ENCODE measurements at places on chromosomes 7 and 10.

DNA sequence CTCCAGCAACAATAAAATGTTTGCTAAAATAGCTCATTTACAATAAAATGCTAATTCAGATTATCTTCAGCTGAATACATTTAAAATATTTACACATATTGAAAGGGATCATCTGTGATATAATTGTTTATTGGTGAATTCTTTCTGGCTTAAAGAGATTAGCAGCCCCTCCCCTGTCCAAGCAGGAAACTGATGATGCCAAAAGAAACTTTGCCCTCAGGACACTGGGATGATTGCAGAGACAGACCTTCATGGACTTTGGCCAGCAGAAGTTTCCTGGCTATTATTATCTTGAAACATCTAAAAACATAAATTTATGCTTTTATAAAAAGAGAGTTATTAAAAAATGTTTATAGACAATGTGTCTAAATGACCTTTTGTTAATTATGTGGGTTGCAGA, 764.9 kb upstream of the MBL2 start:
- DNase-seq: no peak

DNA sequence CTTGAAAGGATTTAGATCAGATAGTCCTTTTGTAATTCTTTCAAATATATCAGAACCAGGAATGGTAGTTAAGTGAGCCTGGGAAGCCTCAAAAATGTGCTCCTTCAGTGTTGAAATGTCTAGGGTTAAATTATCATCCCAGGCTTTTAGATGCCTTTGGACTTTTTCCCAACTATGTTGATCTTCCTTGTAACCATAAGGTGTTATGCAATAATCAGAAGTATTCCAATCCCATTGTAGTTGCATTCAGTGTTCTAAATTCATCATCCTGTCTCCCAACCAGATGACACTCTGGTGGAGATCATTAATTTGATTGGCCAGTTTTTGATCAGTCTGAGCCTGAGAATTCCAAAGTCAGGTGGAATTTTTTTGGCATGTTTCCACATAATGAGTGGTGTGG, 35.1 kb upstream of the AKR1C2 start:
- no peak for DNase-seq

DNA sequence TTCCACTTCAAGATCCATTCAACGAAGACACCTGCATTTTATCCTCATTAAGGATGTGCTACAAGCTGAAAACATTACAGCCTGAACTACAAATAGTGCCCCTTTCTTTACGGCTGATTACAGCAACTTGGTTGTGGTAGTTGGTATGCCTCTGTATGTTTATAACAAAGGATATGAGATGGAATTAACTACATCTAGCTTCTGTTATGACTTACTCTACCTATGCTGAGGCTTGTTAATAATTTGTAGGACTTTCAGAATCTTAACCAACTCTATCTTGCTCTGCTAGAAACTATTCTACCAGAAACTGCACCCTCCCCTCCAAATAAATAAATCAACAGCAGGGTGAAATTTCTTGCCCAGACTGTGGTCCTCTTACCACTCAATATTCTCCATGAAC, 448.1 kb downstream of the GRM8 start:
- no peak for DNase-seq

DNA sequence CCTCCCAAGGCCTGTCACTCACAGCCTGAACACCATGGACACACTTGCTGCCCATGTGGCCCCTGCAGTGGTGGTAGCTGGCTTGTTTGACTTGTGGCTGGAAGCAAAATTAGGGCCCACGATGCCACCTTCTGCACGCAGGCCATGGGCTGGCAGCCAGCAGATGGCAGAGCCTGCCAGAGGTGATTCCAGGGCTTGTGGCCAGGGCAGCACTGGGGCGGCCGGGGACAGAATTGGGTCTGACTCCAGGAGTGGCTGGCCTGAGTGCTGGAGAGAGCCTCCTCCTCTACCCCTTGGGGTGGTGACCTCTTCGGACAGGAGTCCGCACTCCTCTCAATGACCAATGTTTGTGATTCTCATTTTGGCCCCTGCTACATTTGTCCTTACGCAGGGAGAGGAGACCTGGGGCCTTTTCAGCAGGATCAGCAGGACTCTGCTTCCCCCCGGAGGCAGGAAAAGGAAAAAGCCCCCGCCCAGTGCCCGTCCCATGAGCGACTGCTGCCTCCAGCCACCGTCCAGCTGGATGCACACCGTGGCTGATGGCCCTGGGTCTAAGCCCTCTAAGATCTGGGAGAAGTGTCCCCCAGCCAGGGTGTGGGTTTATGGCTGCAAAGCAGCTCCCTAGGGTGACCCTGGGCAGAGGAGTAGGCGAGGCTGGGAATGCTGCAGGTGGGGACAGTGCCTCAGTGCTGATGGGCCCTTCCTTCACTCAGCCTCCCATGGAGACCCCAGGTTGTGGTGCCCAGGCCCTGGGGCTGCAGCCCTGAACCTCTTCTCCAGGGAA, 26.5 kb downstream of the DNAJB12 start:
- peak; percentile 80 for DNase-seq

GRCh38 chr10:126580873-126581647, 89.4 kb downstream of the C10orf90 start:
- no peak for DNase-seq

DNA sequence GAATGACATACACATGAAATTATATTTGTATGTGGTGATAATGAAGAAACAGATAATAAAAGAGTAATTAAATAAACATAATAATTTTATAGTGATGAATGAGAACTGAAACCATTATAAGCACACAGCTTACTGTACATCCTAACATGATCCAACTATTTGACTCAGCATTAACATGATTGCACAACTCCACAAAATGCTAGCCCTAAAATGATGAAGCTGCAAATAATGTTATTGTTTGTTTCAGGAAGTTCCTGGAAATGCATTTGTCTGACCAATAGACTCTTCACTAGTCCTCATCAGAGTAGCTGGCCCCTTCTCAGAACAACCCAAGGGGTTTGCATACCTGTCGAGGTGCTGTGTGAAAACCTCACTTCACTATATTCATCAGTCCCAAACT, 115.5 kb downstream of the RTKN2 start:
- peak; percentile 78 for DNase-seq

- DNase-seq: peak; percentile 6
Measured at GRCh38 chr10:24027107-24027506, 181.8 kb upstream of the KIAA1217 start.

DNA sequence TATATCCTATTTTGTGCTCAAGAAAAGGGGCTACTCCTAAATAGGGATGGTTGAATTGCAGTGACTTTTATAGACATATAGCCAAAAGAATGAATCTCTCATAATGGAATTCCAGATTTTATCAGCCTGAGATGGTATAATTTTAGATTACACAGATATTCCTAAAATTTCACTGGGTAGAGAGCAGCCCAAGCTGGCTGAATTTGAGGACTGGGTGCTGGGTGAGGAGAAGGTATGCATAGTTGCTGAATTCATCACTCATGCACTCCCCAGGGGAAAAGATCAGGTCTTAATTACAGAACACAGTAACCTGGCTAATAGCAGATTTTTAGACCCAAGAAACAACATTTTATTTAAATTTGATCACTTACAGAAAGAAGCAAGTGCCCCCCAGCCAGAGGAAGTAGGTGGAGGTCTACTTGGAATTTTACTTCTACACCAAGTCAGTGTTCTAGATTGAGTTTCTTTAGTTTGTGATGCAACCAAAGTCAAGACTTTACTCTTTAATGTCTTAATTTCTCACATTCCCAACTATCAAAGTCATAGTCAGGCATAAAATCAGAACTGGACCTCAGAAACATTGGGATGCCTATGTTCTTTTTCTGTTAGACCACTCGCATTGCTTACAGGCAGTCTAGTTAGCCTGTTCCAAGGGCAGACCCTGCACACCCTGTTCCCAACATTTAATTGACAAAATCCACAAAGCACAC, 337.4 kb upstream of the PODXL start:
- DNase-seq: no peak

DNA sequence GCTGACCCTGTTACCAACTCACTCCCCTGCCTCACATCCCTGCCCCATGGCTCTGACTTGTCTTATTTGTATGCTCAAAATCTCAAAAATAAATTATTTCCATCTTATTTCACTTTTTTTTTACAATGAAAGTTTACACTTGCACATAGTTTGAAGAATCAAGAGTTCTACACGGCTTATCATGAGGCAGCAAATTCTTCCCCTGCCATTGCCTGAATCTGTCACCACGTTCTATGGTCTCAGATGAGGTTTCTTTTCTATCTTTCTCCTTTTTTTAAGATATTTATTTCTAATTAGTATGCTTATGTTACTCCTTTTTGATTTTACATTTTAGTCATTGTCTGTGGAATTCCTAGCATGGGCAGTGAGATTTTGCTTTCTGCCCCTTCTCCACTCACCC, 28.4 kb downstream of the ARHGAP22 start:
- peak; percentile 26 for DNase-seq

GRCh38 chr7:22281481-22281880, 75.5 kb downstream of the RAPGEF5 start:
- DNase-seq: no peak

GRCh38 chr7:94286111-94286510, 108.6 kb upstream of the COL1A2 start:
- peak; percentile 80 for DNase-seq

DNA sequence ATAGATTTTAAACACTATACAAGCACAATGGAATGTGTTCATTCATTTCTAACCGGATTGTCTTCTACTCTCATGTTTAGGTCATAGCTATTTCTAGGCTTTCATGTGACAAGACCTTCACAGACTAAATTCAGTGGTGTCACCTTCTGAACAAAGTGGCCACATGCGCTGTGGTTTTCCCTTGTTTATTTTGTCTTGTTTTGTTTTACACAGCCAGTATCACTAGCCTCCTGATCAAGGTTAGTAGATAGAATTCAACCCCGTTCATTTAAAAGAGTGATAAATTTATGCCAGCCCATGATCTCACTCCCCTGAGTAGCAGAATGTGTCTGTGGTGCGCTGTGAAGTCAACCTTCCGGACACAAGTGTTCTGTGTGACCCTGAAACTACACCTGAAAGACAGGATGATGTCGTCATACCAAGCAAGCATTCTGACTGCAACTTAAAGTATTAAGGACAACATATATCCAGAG, 209.1 kb downstream of the CREB5 start:
- no peak for DNase-seq

DNA sequence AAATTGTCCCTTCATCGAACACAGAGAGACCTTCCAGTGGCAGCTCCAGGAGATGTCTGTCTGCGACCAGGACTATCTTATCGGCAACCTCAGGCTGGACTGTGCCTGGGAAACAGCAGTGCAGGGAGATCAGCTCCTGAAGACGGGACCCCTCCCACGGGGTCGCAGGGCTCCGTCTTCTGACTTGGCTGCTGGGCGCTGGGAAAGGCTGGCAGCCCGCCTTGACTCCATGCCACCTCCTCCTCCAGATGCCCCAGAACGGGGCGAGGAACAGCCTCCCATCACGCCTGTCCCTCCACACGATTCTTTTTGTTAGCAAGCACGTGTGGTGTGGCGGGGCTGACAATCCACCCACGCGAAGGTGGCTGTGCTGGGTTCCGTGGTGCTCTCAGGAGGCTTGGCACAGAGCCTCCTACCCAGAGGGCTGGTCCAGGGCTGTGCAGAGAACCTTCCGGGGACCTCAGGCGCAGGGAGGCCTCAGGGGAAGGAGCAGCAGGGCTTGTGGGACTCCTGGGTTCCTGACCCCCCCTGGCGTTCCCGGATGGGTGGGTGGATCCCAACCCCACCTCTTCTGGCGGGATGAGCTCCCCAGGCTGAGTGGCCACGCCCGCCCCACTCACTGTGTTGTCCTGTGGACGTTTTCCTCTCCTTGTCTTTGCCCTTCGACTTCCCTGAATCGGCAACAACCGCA, 47.6 kb upstream of the NKX6-2 start:
- DNase-seq: no peak

- no peak for DNase-seq
Measured at GRCh38 chr7:42167206-42167605, 69.8 kb downstream of the GLI3 start.

GRCh38 chr10:29212597-29212996, 76.3 kb upstream of the LYZL1 start:
- DNase-seq: no peak

GRCh38 chr10:13365831-13366230, 17.7 kb upstream of the SEPHS1 start:
- DNase-seq: no peak

GRCh38 chr10:60417024-60417423, 27.3 kb upstream of the ANK3 start:
- peak; percentile 50 for DNase-seq

DNA sequence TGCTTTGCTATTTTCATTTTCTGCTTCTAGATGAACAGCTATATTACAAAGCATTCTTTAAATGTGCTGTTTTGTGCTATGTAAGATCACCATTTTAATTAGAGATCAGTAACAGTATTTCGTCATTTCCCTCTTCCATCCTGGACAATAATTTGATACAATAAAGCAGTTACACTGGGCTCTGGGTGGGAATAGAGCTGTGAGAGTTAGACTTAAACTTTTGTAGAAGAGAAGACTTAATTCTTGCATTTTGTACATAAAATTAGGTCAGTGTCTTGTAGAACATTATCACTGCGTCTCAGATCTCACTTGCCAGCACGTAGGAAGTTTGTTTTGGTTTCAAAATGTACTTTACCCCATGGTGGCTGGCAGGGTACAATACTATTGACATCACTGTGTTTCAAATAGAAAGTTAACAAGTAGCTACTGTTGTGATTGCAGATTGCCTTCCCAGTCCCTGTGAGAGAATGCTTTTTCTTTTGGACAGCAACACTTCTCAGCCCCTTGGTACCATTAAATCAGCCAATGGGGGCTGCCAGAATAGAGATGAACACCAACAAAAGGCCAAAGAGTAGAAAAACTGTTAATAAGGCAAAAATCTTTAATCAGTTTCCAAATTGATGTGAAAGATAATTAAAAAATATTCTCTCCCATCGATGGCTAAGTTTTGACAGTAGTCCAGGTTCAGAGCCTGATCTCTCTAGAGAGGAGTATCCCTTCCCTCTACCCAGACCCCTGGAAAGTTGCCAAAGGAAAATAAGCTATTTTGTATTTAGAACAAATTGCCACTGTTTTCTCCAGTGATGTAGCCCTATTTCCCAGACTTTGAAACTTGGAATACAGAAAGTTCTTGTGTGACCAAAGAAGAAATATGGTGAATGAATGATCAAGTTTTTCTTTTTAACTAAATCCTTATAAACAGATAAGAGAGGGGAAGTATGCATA, 35.1 kb downstream of the SMNDC1 start:
- peak; percentile 54 for DNase-seq

GRCh38 chr7:157371296-157371695, 34.5 kb downstream of the DNAJB6 start:
- DNase-seq: no peak

GRCh38 chr10:106608066-106608465, 556.4 kb downstream of the SORCS1 start:
- peak; percentile 58 for DNase-seq

DNA sequence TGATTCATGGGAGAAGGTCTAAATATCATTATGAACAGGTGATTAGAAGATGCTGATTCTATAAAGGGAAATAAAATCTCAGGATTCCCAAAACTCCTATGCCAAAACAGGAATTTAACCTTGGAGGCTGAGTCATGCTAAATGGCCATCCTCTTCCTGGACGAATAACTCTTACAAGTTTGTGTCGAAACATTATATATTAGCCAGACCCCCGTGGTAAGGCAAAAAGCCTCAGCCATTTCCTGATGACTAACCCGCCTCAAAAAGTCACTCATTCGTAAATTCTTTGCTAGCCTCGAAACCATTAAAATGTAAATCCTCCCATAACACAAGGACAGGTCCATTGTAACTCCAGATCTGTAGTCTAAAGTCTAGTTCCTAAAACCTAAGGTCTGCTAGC, 32.0 kb downstream of the CUL2 start:
- DNase-seq: peak; percentile 92
